ENCODE measurements at places on chromosomes 7 and 10.

- DNase-seq = no peak
Measured at GRCh38 chr10:129544205-129545202, 77.5 kb downstream of the MGMT start.

DNA sequence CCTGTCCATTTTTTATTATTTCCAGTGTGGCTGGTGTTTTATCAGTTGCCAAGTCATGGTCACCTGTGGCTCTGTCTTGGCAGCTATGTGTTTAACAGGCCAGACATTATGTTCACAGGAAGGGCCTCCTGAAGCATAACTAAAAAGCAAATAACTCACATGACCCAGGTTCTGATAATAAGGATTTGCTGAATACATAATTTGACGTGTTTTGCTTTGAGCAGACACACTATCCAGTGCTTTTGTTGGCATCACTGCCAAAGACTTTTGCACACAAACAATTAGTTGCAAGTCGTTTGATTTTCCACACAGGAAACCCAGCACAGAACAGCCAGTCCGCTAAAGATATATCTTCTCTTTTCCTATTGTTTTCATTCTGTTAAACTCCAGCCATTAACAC is 173.6 kb downstream of the ARL4A start:
- DNase-seq = no peak

DNA sequence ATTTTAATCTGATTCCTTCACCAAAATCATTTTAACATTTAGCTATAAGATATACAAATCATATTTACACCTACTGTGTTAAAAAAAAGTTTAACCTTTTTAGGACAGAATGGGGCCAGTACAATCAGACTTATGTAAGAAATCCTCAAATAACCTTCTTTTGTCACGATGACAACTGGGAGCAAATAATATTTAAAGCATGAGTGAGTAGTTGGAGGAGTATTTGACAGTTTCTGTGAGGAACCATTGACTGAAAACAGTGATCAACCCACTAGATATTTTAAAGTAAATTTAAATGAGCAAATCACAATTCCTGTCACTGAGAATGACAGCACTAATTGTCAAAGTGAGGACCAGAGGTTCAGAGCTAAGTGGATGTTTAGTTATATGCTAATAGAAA is 289.1 kb downstream of the CNTNAP2 start:
- no peak for DNase-seq

GRCh38 chr7:107658467-107658866 is 2.2 kb upstream of the SLC26A4 start:
- DNase-seq = no peak

DNA sequence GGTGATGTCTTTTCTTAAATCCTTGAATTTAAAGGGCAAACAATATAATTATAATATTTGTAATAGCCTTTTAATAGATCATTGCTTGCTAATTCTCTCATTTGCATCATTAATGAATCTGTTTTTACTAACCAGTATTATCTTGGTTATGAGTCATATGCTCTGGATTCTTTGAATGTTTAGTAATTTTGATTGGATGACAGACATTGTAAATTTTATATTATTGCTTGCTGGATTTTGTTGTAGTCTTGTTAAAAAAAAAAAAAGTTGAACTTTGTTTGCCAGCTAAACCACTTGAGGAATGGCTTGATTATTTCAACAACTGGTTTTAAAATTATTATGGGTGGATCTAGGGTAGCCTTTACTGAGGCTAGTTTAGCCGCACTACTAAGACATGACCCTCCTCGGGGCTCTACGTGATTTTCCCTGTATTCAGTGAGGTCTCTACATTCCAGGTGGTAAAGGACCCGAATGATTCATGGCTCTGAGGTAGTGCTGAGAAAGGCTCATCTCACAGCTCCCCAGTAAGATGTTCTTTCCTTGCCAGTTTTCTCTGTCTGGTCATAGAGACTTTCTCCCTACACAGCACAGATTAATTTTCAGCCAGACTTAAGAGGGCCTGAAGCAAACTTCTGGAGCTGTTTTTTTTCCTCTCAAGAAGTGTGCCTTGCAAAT is 8.5 kb downstream of the C10orf90 start:
- no peak for DNase-seq

DNA sequence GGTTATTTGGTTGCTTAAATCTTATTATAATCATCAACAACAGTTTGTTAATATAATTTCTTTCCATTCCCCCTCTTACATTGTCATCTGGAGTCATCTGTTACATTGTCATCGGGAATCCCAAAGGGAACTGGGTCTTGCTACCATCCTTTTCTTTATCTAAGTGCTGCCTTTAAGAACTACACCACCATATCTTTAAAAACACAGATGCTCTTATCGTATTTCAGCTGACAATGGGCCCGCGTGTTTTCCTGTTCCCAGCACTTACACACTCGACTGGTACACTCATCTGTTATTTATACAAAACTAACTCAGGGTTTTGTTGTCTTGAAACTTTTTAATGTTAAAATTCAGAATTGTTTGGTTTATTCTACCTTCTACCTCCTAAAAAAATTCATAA is 256.2 kb upstream of the MGMT start:
- DNase-seq = no peak

DNA sequence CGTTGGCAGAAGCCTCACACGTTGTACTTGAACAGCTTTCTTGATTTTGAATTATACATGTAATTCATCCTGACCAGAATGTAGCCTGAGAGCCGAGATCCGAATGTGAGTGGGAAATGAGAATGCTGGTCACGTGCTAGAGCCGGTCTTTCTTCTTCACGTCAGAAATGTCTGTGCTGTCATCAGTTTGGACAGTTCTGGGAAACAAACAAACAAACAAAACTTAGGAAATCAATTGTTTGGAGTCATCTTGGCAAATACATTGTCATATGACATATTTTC is 729.8 kb downstream of the LRMDA start:
- no peak for DNase-seq

DNA sequence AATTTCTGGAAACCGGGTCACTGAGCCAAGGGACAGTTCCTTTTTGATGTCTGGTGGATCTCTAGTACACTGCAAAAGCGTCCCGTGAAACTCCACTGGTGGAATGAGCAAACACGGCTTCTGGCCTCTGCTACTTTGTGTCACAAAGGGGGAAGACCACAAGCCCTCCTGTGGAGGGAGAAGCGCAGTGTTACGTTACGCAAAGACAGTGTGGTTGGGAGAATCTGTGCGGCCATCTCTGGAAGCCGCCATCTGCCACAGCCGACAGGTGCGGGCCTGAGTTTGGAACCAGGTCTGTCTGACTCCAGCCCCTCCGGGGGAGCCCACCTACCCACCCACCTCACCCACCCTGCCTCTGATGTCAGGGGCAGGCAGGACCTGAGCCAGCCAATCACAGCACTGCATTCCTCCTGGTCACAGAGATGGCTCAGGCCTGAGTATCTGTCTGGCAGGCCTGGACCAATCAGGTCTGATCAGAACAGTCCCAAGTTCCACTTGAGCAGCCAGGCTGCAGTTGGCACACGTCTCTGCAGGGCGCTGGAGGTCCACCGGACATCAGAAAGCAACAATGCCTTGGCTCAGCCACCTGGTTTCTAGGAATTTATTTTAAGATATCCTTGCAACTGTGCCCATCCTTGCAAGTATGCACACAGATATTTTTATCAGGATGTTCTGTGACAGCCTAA is 3.0 kb upstream of the CYP2W1 start:
- DNase-seq = no peak
